ENCODE measurements at places on chromosomes 3 and 15.
A peak's percentile ranks its signal among the peaks of the same experiment; 100 is the strongest.

DNA sequence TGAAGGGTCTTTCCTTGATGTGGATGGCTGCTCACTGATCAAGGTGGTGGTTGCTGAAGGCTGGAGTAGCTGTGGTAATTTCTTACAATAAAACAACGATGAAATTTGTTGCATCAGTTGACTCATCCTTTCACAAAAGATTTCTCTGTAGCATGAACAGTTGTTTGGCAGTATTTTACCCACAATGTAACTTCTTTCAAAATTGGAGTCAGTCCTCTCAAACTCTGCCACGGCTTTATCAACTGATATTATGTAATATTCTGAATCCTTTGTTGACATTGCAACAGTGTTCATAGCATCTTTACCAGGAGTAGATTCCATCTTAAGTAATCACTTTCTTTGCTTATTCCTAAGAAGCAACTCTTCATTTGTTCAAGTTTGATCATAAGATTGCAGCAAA lies 252.6 kb downstream of the UBE2E2 start:
- no peak for DNase-seq

- DNase-seq = no peak
Measured at GRCh38 chr15:58213587-58214338, 75.6 kb downstream of the AQP9 start.

GRCh38 chr15:99322643-99323405 lies 71.5 kb downstream of the LRRC28 start:
- DNase-seq = no peak

- no peak for DNase-seq
Measured at GRCh38 chr3:127404221-127405009, 116.6 kb upstream of the PRR20G start.

DNA sequence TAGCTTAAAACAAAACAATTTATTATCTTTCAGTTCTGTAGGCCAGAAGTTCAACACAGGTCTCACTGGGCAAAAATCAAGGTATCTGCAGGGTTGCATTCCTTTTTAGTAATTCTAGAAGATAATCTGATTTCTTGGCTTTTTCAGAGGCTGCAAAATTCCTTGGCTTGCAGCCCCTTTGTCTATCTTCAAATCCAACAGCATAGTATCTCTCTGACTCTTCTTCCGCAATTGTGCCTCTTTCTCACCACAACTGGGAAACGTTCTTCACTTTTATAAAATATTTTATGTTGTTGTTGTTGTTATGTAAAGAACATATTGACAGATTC lies 218.7 kb downstream of the STXBP5L start:
- no peak for DNase-seq

DNA sequence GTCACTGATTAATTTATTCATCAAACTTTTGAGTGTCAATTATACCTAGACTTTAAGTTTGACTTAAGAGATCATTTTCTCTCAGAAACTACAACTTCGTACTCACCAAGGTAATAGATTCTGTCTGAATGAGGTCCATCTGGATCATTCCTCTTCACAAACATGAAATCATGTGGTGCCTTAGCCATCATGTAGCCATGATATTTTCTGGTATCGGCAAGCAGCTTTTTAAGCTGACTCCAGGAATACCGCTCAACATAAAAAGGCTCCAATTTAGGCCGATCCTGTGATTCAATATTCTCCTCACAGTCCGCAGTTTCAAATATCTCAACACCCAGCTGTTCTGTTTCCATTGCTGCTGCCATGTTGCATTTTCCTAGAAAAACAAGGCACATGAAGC lies 5.3 kb downstream of the DPP8 start:
- DNase-seq = no peak

- DNase-seq = peak; percentile 27
Measured at GRCh38 chr3:14424711-14425580, 22.5 kb downstream of the SLC6A6 start.

GRCh38 chr3:96430079-96430478 lies 384.3 kb upstream of the EPHA6 start:
- DNase-seq = no peak

- DNase-seq = no peak
Measured at GRCh38 chr3:175735866-175736265, 876.7 kb downstream of the NAALADL2 start.

GRCh38 chr3:187021748-187022402 lies 91.5 kb downstream of the ST6GAL1 start:
- DNase-seq = no peak

- no peak for DNase-seq
Measured at GRCh38 chr3:140850210-140850955, 91.3 kb upstream of the SLC25A36 start.

DNA sequence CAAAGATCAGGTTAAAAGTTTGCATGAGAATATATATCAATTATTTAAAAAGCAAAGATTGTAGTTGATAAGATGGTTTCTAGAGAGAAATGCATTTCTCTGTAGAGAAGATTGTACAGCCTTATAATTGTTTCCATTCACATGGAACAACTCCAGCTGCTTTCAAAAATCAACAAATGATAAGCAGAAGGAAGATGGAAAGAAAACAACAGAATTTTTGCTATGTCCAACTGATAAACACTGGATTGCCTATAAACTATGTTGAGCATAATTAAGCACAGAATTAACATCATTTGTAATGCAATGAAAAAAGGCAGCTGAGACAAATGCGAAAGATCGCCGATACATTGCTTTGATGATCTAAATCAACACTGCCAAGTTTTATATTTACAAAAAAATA lies 89.0 kb downstream of the C3orf85 start:
- DNase-seq = no peak

DNA sequence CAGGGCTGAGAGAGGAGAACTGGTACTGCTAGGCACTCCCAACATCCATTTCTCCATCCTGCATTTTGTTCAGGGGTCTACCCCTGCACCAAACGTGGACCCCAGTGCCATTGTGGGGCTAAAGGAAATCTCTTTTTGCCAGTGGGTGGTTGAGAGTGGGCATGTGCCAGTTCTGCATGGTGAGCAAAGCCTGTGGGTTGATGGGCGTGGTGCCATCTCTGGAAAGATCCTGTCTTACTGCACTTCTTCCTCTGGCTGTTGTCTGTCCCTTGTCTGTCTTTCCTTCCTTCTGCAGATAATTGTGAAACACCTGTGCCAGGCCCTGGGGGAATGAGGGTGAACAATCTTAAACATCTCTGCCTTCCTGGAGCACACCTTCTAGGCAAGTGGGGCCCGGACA lies 1.4 kb upstream of the RARRES1 start:
- DNase-seq = no peak

- DNase-seq = no peak
Measured at GRCh38 chr3:44984335-44984734, 8.3 kb downstream of the EXOSC7 start.

DNA sequence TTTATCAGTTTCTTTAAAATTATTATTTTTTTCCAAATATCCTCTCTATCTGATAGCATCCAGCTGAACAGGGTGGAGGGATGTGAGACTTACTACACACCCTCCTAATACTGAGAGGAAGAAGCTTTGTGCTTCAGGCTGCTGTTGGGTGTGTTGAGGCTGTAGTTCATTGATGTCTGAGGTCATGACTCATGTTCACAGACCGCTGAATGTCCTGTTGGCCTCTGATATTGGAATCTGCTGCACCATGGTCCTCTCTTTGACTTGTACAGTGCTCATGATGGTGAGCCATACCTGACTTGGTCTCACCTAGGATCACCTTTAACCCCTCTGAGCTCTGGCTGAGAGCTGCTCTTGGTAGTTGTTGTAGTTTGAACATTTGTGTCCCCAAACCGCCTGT lies 302.9 kb downstream of the SATB1 start:
- no peak for DNase-seq

GRCh38 chr3:187798531-187799530 lies 53.6 kb upstream of the BCL6 start:
- peak; percentile 34 for DNase-seq

DNA sequence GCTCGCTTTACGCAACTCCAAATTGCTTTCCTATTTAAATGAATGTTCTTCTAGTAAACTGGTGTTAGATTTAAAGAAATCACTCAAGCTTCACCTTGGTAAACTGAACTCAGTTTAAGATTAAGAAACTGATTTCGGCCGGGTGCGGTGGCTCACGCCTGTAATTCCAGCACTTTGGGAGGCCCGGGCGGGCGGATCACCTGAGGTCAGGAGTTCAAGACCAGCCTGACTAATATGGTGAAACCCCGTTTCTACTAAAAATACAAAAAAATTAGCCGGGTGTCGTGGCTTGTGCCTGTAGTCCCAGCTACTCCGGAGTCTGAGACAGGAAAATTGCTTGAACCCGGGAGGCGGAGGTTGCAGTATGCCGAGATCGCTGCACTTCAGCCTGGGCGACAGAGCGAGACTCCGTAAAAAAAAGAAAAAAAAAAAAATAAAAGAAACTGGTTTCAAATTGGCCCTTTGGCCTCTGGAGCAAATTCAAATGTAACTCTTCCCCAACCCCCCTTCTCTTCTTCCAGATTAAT lies 1.7 kb downstream of the SKIL start:
- no peak for DNase-seq

- no peak for DNase-seq
Measured at GRCh38 chr15:29749365-29750086, 72.7 kb downstream of the TJP1 start.

DNA sequence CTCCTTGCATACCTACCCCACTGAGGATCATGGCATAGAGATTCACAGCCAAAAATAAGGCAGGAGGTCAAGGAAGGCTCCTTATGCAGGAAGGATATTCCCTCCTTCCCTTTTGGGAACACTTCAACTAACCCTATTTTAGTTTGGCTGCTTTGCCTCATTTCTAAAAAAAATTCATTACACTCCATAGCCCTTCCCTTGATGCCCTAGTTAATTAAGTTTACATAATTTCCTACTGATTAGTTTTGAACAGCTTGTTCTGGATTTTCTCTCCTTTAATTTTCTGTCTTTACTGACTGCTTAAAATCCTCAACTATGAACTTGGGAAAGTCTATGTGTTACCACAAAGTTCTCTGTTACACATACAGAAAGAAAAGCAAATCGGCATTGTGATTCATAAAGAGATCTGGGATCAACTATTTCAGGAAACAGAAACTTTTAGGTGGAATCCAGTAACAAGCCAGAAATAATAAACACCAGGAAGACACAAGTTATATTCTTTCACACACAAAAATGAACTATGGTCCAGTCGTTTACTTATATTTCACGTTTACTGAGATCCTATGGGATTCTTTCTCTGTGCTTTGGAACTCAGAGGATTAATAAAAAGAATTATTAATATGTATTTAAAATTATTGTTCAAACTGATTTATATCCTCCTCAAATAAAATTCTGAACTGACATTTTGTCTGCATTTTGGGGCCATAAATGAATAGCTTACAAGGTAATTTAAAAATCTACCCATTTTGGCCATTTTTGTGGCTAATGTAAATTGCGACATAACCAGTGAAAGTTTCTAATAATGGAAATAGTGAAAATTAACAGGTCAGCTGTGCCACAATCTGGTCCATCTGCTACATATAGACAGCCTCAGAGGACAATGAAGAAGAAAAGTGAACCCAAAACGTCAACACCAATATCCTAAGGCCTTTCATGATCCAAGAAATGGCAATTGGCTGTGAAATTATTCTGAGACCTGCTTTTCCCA lies 113.8 kb downstream of the FRMD5 start:
- no peak for DNase-seq

- no peak for DNase-seq
Measured at GRCh38 chr15:72169236-72169920, 28.2 kb downstream of the GRAMD2A start.

DNA sequence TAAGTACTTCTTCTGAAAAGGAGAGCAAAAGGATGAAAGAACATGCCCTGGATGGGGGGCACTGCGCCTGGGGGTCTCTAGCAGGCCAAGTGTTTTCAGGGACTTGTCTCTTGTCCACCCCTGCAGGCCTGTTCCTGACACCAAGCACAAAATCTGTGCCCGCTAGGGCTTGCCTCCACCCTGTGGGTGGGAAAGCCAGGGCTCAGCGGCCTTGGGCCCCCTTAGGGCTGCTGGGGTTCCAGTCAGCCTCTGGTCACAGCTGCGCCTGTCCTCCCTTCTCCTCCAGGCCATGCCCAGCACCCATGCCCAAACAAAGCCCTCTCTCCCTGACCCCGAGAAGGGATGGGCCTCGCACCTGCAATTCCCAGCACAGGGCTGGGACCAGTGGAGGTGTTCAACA lies 71.1 kb upstream of the TRPM1 start:
- DNase-seq = no peak
